ENCODE measurements at places on chromosomes 7 and 10. TPM values are rescaled to one million over a fixed set of nuclear protein-coding genes. Genes with fewer than 3 reads are reported as not detected.

Gene UCMA
- not detected for total RNA-seq

Gene BLOC1S2
- 77.1 TPM for total RNA-seq

Gene HABP2
- total RNA-seq = not detected

Gene SPDYE1
- not detected for total RNA-seq

Gene AKR1D1
- not detected for total RNA-seq

Gene AGAP3
- 105 TPM for total RNA-seq

Gene VWDE
- total RNA-seq = 1.0 TPM

Gene SRRM3
- total RNA-seq = 0.92 TPM

Gene EMX2
- total RNA-seq = 1.5 TPM

Gene SLC26A4
- total RNA-seq = 0.14 TPM

Gene OR2A7
- total RNA-seq = 11.6 TPM

Gene CAPZA2
- total RNA-seq = 116 TPM

Gene PRKG1
- total RNA-seq = 0.95 TPM

Gene ANKRD22
- 0.35 TPM for total RNA-seq

Gene IL6
- total RNA-seq = 0.28 TPM

Gene DKK1
- 228 TPM for total RNA-seq

Gene SSMEM1
- total RNA-seq = not detected
